ENCODE measurements at places on chromosomes 5 and 9. TPM values are rescaled to one million over a fixed set of nuclear protein-coding genes. Genes with fewer than 3 reads are reported as not detected.

SLC36A3 gene
- total RNA-seq = not detected

DNA sequence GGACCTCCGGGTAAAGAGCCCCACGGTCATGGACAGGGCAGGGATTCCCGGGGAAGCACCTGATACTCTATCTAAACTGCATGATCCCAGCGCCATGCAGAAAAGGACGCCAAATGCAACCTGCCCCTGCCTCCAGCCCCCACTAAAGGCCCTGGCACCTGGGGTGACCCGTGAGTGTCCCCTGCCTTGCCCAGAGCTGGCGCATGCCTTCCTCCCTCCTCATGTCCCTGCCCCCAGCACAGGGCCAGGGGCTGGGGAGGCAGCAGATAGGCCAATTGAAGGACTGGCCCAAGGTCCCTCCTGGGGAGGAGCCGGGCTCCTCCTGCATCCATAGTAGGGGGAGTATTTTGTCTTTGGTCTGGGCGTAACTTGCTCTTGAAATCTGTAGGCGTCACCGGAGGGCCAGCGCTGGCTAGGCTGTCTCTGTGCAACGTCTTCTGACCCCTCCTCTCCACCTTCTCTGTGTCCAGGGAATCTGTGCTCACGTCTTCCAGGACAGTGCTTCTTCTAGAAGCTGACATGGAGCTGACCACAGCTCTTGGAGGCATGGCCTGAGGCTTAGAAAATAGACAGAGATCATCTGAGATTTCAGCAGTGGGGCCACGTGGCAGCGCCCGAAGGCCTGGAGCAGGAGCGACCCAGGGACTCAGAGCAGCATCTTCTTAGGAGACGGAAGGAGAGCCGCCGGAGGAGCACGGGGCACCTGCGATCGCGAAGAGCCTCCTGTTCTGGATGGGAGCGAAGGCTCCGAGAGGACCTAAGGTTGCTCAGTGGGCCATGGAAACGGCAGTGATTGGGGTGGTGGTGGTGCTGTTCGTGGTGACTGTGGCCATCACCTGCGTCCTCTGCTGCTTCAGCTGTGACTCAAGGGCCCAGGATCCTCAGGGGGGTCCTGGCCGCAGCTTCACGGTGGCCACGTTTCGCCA is 660 bp downstream of the SPAAR start:
- no peak for DNase-seq

SPAG8 gene
- 0.29 TPM for total RNA-seq

DNA sequence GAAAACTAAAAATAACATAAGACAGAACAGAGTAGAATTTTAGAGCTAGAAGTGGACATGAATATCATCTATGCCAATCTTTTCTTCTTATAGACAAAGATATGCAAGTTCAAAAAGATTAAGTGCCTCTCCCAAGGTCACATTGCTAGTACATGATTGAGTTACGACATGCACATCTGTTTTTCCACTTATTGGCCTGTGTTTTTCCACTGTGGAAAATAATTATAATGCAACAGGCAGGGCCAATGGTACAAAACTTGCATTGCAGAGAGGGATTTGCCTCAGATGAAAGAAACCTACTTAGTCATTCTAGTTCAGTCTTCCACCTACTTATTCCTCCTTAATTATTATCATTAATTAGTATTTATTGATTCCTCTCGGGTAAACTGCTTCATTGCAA is 407.8 kb upstream of the SGCD start:
- no peak for DNase-seq

DNA sequence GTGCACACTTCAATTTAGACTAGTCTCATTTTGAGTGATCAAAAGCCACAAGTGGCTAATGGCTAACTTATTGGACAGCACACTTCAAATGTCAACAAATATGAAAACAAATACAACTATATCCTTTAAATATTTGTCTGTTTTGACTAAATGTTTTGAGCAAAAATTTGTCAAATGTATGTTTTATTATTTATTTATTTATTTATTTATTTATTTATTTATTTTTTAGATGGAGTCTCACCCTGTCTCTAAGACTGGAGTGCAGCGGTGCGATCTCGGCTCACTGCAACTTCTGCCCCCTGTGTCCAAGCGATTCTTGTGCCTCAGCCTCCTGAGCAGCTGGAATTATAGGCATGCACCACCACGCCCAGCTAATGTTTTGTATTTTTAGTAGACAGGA is 1392.1 kb upstream of the WWC1 start:
- DNase-seq = no peak

DNA sequence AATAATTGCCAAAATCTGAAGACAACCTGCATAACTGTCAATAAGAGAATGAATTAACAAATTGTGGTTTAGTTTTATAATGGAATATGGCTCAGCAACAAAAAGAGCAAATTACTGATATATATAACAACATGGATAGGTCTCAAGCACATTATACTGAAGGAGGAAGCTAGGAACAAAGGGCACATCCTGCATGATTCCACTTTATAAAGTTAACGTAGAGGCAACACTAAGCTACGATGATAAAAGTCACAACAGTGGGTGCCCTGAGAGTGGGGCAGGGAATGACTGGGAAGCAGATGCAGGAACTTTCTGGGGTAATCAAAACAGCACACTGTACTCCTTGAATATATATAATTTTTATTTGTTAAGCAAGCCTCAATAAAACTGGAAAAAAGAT is 165.2 kb downstream of the RMI1 start:
- no peak for DNase-seq

GRCh38 chr9:136997830-136998234 is 1.5 kb upstream of the CLIC3 start:
- DNase-seq = no peak

GRCh38 chr9:16670791-16671190 is 199.7 kb downstream of the BNC2 start:
- no peak for DNase-seq

BAAT gene
- total RNA-seq = not detected

MLLT3 gene
- 10.6 TPM for total RNA-seq

DNA sequence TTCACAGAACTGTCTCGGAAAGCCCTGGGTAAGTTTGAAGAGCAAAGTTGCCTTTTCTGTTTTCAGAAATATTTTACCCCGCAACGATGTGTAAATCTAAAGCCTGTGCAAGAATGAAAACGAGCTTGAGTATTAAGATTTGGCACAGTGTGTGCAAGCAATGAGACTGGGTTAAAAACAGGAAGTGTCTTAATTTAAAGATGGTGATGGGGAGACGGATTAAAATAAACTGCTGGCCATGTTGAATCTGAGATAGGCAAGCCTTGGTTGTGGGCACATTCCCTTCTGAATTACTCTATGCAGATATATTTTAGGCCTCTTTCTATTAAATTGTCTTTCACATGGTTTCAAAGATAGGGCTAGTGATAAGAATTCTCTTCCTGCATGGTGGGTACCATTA is 294.2 kb upstream of the DMRT1 start:
- DNase-seq = no peak

GRCh38 chr5:164435576-164435975 is 930.2 kb downstream of the MAT2B start:
- DNase-seq = no peak

NKD2 gene
- 2.7 TPM for total RNA-seq

DNA sequence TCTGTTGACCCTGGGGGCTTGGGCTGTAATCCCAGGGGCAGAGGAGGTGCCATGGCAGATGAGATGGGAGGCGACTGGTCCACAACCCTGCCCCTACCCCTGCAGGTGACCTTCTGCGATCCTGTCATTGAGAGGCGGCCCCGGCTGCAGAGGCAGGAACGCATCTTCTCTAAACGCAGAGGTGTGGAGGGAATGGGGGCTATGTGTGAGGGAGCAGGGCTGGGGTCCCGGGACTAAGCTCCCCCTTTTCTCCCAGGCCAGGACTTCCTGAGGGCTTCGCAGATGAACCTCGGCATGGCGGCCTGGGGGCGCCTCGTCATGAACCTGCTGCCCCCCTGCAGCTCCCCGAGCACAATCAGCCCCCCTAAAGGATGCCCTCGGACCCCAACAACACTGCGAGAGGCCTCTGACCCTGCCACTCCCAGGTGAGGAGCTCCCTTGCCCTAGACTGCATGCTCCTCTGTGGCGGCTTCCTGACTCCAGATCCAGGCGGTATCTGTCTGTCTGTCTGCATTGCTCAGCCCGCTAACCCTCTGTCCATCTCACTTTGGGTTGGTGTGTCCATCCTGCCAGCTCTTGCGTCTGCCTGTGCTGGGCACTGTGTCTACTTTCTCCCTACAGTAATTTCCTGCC is 9.9 kb downstream of the ZDHHC12 start:
- peak; percentile 68 for DNase-seq

DNA sequence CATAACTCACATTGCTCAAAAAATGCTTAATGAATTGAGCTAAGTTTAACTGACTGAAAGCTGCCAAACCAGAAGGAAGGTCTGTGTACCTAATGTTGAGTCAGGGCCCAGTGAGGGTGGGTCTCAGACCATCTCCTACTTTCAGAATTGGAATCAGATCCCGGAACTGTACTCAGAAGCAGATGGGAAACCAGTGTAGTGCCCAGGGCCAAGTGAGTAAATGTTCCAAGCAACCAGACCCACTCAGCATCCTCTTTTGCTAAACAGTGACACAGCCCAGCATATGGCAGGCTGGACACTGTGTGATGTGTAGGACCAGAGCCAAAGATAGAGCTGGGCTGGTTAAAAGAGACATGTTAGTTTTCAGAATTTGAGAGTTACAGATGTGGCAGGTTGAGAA is 94.1 kb downstream of the PLCXD3 start:
- DNase-seq = no peak

- no peak for DNase-seq
Observed at GRCh38 chr5:43193181-43193893, 1.3 kb downstream of the NIM1K start.

GRCh38 chr5:115296124-115297022 is at the start of gene CCDC112:
TSS of gene CCDC112 (minus strand) at chr5:115296654. CDS start at chr5:115296543, 111 bp downstream.
- peak; percentile 95 for DNase-seq

ZBTB5 gene
- total RNA-seq = 16.1 TPM

MCTP1 gene
- total RNA-seq = 36.5 TPM

RNF183 gene
- not detected for total RNA-seq

DNA sequence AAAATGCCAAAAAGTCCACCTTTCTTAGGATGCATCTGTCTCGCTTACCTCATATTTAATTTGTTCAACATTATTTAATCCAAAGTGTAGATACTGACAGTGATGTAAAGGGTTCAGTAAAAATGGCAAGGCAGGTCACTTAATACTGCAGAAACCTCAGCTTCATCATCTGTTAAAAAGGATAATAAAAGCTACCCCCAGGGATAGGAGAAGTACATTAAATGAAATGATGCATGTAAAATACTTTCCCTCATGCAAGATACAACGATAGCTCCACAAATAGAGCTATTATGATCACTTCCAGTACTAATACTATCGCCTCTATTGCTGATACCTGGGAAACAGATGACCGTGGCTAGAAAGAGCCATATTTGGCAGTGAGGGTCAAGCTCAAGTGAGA is 82.9 kb downstream of the SLC1A1 start:
- DNase-seq = no peak

DNA sequence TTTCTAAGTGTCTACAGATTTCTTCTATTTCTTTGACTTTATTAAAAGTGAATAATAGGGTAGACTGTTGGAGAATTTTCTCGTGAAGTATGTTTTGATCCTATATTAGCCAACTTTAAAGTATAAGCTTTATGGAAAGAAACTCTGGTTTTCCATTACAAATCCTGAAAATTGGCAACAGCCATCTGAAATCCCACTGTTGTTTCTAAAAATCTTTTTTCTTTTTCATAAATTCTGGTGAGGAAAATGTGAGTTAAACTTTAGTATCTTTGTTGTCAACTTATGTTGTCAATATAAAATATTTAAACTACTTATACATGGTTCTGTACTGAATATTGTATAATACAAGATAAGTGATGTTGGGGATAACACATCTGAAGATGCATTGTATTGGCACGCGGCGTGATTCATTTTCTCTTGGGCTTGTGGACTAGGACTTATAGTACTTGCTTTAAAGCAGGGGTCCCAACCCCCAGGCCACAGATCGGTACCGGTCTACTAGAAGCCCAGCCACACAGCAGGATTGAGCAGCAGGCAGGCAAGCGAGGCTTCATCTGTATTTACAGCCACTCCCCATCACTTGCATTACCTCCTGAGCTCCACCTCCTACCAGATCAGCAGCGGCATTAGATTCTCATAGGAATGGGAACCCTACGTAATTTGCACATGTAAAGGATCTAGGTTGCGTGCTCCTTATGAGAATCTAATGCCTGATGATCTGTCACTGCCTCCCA is 12.7 kb downstream of the MAMDC2 start:
- no peak for DNase-seq

DNA sequence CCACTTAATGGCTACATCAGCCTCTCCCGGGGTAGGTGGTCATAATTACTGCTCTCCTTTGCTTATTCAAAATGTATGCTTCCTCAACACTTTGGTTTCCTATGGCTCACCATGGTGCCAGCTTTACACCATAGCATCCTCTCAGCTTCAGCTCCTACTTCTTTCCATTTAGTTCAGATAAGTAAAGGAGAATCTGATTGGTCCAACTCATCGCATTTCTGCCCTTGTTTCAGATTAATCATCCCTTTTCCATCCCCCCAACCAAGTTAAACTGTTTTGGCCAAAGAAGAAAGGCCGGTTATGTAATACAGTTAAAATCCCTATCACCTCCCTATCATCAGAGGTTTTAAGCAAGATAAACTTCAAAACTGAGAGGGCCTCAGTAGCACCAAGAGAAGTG is 130.5 kb downstream of the CETN3 start:
- DNase-seq = no peak

- no peak for DNase-seq
Observed at GRCh38 chr5:16759147-16759773, 142.5 kb upstream of the RETREG1 start.

DNA sequence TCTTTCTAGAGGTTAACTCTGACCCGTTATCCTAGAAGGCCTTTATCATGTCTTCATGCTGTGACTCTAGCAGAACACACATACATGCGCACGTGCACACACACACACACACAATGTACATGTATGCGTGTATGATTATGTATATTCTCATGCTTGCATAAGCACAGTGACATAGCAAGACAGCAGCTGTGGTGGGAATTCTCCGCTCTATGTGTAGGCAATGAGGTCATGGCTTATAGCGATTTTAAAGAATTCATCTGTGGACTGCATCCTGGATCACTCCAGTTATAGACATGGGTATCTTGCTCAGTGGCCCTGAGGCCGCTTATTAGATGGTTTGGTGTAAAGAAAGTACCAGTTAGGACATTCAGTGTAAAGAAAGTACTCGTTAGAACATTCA is 106.2 kb downstream of the FBXL7 start:
- DNase-seq = no peak

GRCh38 chr5:178625679-178626483 is 969 bp downstream of the CLK4 start:
- DNase-seq = no peak

CBY3 gene
- not detected for total RNA-seq

DNA sequence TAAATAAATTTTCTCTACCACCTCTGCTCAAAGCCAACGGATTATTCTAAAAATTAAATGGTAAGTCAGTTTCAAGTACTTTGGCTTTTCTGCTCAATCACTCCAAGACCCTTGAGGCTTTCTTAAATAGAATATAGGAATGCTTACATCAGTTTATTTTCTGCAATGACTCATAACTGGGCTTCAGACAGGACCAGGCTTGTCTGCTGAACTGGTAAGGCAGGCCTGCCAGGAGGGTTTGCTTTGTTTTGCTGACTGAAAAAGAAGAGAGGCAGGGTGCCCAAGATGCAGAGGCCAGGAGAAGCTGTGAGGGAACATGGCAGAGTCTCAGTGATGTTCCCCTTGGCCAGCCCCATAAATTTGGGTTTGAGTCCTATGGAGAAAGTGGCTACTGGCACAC is 60.3 kb upstream of the EPB41L4A start:
- peak; percentile 29 for DNase-seq

- DNase-seq = no peak
Observed at GRCh38 chr5:165108809-165109208, 1603.4 kb downstream of the MAT2B start.
